ENCODE measurements at places on chromosomes 12 and 14.

- no peak for DNase-seq
Measured at GRCh38 chr12:28180786-28181185, 9.5 kb upstream of the CCDC91 start.

- no peak for DNase-seq
Measured at GRCh38 chr12:19739195-19739776, 300.0 kb downstream of the AEBP2 start.

DNA sequence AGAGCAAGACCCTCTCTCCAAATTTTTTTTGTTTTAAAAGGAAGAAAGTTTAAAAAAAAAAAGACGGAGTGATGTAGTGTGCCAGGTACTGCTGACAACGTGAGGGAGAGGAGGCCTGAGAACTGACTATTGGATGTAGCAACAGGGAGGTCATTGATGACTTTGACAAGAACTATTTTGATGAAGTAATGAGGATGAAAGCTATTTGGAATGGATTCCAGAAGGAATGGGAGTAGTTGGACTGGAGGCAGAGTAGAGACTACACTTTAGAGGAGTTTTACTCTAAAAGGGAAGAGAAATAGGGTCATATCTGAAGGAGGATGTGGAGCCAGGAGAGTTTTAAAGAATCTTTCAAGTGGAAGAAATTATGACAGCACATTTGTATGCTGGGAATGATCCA, 27.8 kb upstream of the SLC38A2 start:
- no peak for DNase-seq

GRCh38 chr12:5562581-5562980, 130.7 kb downstream of the NTF3 start:
- no peak for DNase-seq

DNA sequence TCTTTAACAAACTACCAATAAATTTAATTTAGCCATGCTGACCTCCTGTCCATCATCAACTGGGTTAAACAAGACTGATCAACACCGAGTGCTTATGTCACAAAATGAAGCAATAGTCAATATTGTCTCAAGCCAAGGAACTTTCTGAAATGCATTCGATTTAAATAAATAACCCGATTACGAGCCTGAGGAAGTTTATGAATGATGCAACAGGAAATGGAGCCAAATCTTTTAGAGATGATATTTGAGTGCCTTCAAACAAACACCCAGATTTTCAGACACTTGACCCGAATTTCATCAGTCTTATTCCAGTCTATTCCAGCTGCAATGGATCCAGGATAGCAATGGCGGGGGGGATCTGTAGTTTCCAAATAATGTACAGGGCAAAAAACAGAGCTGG, 27.9 kb downstream of the FAR2 start:
- DNase-seq, result no peak

DNA sequence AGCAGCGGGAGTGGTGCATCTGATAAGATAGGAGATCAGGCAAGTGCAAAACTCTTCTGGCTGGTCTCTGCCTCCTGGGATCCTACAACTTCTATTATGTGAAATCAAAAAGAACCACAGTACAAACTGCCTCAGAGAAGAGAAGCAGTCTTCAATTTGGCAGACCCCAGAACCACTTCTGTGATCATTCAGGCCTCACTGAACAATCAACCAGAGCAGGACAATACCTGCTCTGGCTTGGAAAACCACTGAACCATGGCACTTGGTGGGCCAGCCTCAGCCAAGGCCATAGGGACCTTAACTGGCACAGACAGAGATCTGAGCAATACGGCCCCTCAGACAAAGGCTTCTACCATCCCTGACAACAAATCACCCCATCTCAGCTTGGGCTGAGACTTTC, 103.0 kb downstream of the NDUFA12 start:
- DNase-seq, result no peak

DNA sequence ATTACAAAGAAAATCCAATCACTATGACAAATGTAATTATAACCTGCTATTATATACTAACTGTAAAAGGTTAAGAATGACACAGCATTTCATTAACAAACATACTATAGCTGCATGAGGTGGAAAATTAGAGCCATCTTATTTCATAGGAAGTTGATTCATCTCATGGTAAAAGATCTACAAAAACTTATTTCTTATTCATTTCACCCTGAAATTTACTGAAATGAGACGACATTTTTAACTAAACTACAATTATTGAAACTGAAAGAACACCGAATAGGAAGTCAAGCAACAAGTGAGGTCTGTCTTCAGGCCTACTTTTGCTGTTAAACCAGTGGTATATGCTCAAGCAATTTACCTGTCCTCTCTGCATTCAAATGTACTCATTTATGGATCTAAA, 87.2 kb downstream of the CEP83 start:
- no peak for DNase-seq

DNA sequence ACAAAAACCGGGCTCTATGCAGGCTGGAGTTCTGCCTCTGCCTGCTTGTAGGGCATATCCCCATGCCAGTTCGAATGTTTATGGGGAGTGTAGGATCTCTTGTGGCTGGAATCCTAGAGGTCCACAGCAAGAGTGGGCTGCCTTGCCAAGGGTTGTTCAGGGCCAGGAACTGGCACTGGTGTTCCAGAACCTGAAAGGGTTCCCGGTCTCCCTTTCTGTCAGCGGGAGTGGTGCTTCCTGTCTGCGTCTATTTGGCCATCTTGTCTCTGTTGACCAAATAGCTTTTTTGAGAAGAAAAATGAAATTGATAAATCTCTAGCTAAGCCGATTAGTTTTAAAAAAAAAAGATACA, 17.8 kb downstream of the OLR1 start:
- no peak for DNase-seq

DNA sequence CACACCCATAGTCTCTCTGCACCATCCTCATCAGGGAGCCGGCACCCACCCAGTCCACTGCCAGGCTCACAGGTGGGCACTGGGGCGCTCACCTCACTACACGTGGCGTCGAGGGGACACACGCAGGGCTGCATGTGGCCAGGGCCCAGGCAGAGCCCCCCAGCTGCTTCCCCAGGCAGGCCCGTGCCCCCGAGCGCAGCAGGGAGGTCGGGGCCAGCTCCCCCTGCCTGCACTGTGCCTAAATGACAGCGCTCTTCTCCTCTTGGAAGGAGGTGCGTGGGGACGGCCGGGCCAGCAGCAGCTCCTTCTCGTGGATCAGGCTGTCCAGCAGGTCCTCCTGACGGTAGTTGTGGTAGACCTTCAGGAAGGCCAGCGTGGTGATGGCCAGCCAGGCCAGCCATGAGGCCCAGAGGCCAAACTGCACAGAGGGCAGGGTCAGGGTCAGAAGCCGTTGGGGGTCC, 11.3 kb downstream of the TMEM179 start:
- no peak for DNase-seq

DNA sequence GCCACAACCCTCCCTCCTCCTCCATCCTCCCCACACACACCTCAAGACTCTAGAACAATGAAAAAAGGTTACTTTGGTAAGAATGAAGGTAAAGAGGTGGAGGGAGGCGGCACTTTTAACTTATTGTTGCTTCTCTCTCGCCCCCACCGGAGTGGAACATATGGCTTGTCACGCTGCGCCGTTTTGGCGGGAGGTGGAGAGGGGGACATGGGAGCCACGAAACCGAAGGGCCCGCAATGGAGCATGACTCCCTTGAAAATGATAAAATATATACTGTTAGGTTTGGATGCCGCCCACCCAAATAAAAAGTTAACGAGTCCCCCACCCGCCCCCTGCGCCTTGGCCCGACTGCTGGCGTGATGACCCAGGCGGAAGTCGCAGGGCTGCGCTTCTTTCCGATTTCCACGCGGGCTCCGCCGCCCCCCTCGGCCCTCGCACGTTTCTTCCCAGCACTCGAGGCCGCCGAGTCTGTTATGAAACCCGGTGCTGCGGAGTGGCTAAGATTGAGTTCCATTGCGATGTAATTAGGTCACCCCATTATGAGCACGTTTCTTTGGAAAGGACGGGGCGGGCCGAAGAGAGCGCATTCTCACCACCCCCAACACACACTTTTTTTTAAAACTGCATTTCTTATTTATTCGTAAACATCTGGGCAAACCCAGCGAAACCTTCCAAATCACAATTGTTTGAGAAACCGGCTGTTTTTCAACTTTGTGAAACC, 1.4 kb upstream of the ZFP36L1 start:
- peak; percentile 73 for DNase-seq

DNA sequence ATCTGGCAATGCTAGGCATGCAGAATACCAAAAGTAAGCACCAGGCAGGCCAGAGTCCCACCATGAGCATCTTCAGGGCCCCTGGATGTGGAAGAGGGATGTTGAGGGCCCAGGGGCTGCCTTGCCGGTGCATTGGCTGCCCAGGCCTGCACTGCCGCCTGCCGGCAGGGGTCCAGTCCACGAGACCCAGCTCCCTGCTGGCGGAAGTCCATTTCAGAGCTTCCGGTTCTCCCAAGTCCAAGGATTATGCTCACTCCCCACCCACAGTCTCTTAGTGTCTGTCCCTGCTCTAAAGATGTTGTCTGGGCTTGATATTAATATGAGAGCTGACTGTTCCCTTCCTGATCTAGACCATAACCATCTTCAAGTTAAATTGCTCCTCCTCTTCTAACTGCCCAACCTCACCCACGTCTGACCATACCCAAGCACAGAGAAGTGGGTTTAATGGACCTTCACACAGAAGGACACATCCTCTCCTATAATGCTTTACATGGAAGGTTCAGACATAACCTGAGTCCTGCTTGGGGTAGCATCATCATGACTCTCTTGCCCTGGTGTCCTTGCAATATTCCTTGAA, 117.4 kb downstream of the DAD1 start:
- no peak for DNase-seq

DNA sequence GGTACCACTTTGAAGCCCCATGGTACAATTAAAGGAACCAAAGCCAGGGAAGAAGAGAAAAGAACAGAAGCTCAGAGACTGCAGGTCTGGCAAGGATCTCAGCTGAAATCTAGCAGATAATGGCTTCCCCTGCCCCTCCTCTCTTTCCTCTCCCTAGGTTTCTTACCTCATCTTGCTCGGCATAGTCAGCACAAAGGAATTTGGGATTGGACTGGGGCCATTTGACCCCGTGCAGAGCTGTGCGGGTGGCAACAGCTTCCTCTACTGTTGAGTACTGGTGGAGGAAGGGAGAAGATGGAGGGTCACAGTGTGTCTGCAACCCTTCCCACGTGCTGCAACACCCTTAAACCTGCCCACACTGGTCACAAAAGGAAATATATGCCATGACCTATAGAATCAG, 4.7 kb upstream of the CDH24 start:
- DNase-seq, result no peak

DNA sequence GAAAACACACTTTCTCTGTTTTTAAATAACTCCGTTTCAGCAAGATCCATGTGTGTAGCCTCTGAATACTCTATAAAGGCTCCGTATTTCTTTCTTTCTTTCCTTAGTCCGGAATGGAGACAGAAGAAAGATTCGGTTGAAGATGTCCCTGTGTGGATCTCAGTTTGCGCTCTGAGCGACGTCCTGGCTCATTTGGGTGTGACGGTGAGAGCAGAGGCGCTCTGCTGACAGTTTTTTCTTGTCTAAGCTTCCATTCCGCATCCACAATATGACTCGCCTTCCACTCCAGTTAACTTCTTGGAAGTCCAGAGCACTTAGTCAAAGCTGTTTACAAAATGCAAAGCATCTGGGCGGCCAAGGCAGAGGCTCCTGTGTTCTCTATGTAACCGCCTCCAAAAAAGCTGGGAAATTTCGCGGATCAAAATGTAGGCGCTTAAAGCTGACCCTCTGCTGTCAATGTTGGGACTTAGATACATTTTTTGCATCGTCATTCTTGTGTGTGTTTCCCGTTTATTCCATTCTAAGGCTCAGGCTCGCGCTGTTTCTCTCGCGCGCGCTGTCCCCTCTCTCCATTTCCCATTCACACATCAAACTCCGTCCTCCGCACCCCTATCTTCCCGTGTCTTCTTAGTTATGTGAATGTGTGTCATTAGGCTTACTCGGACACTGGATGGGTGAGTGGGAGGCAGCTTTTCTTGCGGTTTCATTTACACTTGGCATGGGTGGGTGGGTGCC, 880 bp upstream of the FLRT2 start:
- DNase-seq, result no peak

DNA sequence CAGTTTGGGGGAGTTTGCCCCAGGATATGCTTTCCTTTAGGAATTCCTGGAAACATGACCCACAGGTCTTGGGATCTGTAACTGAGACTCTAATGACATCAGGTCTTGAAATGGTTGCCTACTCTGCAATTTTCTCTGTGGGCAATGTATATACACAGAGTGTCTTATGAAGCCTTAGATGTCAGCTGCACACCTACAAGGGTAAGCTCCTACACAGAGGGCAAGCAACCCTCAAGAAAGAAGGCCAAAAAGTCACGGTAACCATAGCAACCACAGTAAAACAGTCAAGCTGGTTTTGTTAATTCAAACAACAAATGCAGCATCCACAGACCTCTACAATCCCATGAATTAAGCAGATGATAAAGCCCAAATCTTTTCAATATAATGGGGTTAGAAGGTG, 293.0 kb downstream of the SSPN start:
- no peak for DNase-seq

GRCh38 chr12:27334042-27334720, 1.5 kb downstream of the BMAL2 start:
- DNase-seq, result no peak
